ENCODE measurements at places on chromosomes 6 and 20. TPM values are rescaled to one million over a fixed set of nuclear protein-coding genes. Genes with fewer than 3 reads are reported as not detected.

Gene FAM217A
- total RNA-seq = not detected

Gene PLEKHG1
- total RNA-seq = 6.8 TPM

Gene GTSF1L
- total RNA-seq = not detected

Gene SYCP2L
- total RNA-seq = 0.28 TPM

Gene ARMC2
- 1.5 TPM for total RNA-seq

Gene VWA7
- total RNA-seq = 2.0 TPM

Gene SLC22A3
- 40.9 TPM for total RNA-seq

Gene DEFB132
- total RNA-seq = 0.08 TPM

Gene HDGFL1
- not detected for total RNA-seq

Gene FOXS1
- total RNA-seq = 0.25 TPM

Gene OCSTAMP
- total RNA-seq = not detected

Gene DUSP22
- 9.5 TPM for total RNA-seq

Gene VSX1
- total RNA-seq = not detected

Gene MLIP
- total RNA-seq = 2.3 TPM
